Ammon's horn (tissue), 1 donor: ENCODE measurements at places on chromosomes 13 and 19.
A peak's percentile ranks its signal among the peaks of the same experiment; 100 is the strongest.

- DNase-seq = no peak
These were observed 858.0 kb downstream of the SLITRK1 start for GRCh38 chr13:83024232-83024631.

DNA sequence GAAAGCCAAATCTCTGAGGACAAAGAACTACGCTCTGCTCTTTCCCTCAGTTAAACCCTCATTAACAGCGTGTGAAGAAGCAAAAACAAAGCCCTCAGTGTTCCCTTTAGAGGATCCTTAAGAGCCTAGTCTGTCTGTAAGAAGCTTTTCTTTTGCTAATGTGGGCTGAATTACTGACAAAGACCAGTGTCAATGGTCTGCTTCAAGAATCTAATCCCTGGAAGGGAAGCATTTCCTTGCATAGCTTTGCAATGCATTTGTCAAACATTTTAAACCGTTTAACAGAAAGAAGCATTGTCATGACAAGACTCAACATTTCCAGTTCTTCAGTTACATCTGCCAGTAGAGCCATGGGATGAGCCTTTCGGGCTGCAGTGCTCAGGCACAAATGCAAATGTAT, 64.9 kb downstream of the EDNRB start:
- DNase-seq = peak; percentile 63

GRCh38 chr13:53285896-53286430, 257.4 kb downstream of the OLFM4 start:
- DNase-seq = no peak

DNA sequence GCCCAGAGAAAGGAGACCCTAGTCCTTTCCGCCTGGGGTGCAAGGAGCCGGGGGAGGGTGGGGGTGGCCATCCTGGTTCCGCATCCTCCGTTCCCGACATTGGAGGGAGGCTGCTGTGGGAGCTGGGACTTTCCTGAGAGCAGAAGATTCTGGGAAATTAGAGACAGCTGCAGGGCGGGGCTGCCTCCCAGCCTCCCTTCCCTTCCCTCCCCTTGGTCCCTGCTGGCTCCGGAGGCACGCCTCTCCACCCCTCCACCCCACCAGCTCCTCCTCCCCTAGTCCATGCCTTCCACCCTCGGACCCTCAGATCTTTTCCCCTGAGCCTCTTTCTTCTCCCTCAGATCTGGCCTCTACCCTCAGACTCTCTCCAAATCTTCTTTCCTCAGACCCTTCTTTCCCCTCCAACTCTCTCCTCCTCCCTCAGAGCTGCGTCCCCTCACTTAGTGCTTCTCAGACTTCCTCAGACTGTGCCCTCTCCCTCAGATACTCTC, 3.1 kb upstream of the BCL3 start:
- DNase-seq = no peak

DNA sequence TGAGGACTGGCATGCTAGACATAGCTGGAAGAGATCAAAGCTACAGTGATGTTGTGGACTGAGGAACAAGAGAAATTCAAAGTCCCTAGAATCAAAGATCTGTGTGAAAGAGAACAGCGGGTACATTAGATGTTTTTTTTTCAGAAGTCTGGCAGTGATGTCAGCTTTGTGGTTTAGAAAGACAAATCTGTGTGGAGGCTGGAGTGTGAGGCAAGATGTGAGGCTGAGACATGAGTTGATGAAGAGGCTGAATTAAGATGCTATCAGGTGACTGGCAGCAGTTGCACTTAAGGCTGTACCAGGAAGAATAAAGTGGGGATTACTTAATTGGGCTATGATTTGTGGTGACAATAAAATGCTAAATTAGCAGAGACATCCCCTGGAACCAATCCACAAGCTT, 46.5 kb downstream of the DNAJC3 start:
- no peak for DNase-seq

- peak; percentile 40 for DNase-seq
These were observed 13.4 kb upstream of the SIGLEC12 start for GRCh38 chr19:51514866-51515481.

DNA sequence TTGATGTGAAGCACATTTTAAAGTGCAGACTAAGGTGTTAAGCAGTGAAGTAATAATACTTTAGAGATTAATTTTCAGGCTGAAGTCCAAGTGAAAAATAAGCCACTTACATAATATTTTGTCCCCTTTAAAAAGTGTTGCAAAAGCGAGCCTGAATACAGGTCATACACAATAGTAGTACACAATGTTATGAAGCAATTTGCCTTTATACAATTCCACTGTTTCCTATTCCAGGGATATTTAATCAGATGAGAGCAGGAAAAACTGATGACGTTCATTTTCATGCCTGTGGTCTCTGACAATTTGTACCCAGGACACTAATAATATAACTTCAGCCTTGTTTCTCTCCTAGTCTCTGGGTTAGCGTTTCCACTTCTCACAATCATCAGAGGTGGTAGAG, 916.7 kb downstream of the PCDH9 start:
- no peak for DNase-seq

- no peak for DNase-seq
These were observed 128.4 kb downstream of the KATNAL1 start for GRCh38 chr13:30178976-30179375.

DNA sequence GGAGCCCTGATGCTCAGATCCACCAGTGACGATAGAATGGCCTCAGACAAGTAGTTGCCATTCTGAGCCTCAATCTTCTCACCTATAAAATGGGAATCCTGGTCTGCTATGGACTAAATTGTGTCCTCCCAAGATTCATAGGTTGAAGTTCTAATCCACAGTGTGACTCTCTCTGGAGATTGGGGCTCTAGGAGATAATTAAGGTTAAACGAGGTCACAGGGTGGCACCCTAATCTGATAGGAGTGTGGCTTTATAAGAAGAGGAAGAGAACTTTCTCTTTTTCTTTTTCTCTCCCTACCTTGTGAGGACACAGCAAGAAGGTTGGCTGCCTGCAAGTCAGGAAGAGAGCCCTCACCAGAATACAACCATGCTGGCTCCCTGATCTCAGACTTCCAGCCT, 214.1 kb downstream of the KATNAL1 start:
- no peak for DNase-seq

DNA sequence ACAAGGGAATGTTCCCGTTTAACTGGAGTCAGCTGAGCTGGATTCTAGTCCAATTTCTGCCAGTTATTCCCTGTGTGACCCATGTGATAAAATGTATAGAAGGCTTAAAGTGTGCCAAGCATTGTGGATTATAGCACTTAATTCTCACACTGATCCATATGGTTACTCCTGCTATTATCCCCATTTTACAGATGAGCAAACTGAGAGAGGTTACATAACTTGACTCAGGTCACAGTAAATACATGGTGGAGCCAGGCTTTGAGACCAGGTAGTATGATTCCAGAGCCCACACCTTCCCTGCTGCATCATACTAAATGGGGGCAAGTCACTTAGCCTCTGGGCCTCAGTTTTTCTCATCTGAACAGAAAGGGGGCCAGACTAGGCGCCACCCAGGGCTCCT, 2.0 kb upstream of the DHRS12 start:
- no peak for DNase-seq

DNA sequence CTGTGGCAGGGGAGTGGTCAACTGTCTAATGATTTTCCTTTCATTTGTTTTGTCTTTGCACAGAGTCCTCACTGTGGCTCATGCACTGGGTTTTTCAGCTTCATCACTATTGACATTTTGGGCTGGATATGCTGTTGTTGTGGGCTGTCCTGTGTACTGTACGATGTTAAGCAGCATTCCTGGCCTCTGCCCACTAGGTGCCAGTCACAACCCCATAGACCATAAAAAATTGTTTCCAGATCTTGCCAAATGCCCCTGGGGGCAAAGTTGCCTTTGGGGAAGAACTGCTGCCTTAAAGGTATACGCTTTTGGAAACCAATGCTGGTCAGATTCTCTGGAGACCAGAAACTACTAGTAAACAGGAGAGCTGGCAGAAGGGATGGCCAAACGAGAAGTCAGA, 310.4 kb downstream of the SPRY2 start:
- DNase-seq = peak; percentile 45

DNA sequence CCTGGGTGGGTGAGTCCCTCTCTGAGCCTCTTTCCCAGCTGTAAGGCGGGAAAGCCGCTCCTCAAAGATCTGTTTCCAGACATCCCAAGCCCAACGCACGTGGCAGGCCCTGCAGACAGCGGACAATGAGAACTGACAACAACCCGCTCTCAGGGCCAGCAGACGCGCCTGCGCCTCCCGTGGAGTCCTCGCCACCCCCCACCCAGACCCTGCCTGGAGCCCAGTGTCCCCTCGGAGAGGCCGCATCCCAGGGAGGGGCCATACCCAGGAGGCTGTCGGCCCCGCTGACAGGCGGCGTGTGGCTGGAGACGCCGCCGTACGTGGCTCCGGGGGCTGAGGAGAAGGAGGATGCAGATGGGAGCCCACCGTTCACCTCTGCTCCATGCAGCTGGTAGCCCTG, 16.3 kb upstream of the UQCR11 start:
- DNase-seq = no peak

DNA sequence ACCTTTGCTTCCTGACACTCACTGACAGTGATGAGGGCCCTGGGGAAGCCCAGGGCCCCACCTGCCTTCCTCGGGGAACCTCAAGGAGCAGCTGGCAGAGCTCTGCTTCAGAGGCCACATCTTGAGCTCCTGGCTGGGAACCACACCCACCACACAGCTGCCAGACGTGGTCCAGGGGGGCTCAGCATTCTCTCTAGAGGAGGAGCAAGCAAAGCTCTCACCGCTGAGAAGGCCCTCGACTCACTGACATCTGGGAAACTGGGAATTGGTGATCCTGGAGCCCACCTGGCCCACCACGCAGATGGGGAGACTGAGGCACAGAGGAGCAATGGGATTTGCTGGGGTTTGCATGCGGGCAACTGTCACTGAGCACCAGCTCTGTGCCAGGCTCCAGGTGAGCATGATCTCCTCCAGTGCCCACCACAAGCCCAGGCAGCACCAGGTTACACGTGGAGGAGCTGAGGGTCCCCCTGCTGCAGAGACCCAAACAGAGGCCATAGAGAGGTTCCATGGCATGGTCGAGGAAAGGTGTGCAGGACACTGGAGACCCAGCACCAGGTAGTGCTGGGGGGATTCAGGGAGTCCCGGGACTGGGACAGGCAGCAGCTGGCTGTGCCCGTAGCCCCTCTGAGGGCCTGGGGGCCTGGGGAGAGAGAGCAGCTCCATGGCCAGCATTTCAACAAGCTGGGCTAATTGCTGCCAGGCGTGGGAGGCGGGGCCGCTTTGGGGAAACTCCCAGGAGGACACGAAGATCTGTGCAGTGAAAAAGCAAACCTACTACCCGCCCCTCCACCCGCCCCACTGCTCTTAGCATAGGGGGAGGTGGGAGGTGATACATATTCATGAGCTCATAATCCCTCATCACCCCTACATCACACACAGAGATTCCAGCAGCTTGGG, 33.4 kb downstream of the PEPD start:
- no peak for DNase-seq

DNA sequence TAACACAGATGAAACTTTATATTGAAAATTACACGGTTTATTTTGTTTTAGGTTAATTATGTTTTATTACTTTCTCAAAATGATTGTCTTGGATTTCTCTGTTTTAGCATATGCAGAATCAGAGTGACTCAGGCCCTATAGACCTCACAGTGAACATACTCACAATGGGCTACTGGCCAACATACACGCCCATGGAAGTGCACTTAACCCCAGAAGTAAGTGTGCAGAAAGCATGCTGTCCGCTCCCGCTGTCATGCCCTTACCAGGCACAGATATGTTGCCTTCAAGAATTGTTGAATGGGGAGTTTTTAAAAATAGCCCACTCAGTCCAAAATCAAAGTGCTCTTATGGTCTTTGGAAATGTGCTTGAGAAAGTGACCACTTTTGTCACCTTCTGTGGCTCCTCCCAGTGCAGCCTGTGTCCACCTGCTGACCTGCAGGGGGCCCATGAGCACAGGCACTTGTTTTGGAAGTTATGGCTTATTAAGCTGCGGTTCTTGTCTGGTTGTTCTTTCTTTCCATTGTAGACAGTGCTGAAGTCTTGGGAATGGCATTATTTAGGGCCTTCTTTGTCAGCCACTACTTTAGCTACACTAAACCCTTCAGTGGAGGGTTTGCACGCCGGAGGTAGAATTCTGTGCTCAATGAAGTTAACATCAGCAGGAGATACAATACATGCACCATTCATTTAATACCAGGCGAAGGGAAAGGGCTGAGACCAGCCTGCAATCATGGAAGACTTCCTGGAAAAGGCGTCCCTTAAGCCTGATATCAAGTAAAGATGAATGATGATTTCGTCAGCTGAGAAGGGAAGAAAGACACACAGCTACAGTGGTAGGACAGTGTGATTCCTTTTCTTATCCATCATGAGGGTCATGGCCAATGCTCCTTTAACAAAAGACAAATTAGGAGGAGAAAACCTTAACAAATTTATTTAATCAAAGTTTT, 36.7 kb downstream of the CUL4A start:
- DNase-seq = no peak

DNA sequence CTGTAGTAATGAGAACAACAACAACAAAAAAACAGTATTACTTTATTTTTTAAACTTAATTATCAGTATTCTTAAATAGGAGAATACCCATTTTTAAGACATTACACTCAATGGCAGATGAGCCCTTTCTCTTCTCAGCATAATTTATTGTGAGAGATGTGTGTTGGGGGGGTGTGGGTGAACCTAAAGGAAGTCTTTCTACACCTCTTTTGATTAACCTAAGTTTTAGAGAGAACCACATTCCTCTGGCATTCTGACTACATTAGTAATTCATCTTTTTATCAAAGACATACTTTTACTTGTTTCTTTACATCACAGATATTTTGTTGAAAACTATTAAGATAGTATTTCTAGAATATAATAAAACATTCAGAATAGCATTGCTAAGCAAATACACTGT, 890.9 kb downstream of the PCDH9 start:
- no peak for DNase-seq

GRCh38 chr13:22039961-22040360, 369.1 kb downstream of the FGF9 start:
- DNase-seq = no peak

DNA sequence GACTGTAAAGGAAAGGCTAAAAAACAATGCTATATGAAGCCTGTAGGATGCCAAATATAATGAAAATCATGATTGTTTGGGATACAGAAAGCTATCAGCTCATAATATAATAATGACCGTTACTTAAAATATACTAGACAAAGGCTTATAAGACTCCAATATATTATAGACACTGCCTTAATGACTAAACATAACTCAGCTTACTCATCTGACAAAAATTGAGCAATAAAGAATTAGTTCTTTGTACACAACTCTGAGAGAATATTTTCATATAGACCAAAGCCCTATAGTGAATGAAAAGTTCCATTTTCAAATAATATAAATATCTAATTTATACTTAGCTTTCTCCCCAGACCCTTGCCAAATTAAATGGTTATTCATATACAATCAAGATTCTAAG, 283.3 kb downstream of the DIAPH3 start:
- no peak for DNase-seq

GRCh38 chr13:30818323-30818960, 83.1 kb downstream of the ALOX5AP start:
- no peak for DNase-seq

- no peak for DNase-seq
These were observed 19.8 kb upstream of the TMEM160 start for GRCh38 chr19:47068246-47068645.

- no peak for DNase-seq
These were observed 212.1 kb downstream of the KCNRG start for GRCh38 chr13:50227361-50227760.
